Stimulated activated CD4-positive, alpha-beta T cell treated with anti-CD3 and anti-CD28 coated beads, Interleukin-12 subunit alpha, Interleukin-12 subunit beta, amount 100 ng/mL, for 48 hours (primary cell): ENCODE measurements at places on chromosomes 12 and 14.

GRCh38 chr14:51871846-51872245 lies 11.4 kb downstream of the GNG2 start:
- DNase-seq: no peak

- DNase-seq: no peak
Observed at GRCh38 chr14:20409226-20409625, 4.1 kb downstream of the TEP1 start.

GRCh38 chr12:121144416-121144914 lies 11.8 kb downstream of the P2RX7 start:
- no peak for DNase-seq

- no peak for DNase-seq
Observed at GRCh38 chr12:27272373-27273028, 28.4 kb downstream of the STK38L start.

DNA sequence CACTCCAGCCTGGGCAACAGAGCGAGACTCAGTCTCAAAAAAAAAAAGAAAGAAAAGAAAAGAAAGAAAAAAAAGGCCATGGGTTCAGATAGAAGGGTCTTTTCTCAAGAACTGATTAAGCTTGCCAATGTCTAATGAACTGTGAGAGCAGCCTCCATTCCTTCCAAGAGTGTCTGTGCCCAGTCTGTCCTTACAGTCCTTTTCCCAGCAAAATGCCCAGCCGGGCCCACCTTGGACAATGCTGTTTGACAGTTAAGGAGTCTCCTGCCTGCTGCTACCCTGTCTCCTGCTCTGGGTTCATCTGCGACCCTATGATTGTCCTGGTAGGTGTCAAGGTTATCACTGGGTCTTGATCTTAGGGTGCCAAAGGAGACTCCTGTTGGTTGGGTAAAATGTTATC lies 21.4 kb downstream of the SYNE3 start:
- DNase-seq: no peak

GRCh38 chr12:39902821-39903220 lies 203.1 kb downstream of the SLC2A13 start:
- no peak for DNase-seq

GRCh38 chr12:52534482-52534881 lies 14.3 kb upstream of the KRT5 start:
- DNase-seq: no peak

DNA sequence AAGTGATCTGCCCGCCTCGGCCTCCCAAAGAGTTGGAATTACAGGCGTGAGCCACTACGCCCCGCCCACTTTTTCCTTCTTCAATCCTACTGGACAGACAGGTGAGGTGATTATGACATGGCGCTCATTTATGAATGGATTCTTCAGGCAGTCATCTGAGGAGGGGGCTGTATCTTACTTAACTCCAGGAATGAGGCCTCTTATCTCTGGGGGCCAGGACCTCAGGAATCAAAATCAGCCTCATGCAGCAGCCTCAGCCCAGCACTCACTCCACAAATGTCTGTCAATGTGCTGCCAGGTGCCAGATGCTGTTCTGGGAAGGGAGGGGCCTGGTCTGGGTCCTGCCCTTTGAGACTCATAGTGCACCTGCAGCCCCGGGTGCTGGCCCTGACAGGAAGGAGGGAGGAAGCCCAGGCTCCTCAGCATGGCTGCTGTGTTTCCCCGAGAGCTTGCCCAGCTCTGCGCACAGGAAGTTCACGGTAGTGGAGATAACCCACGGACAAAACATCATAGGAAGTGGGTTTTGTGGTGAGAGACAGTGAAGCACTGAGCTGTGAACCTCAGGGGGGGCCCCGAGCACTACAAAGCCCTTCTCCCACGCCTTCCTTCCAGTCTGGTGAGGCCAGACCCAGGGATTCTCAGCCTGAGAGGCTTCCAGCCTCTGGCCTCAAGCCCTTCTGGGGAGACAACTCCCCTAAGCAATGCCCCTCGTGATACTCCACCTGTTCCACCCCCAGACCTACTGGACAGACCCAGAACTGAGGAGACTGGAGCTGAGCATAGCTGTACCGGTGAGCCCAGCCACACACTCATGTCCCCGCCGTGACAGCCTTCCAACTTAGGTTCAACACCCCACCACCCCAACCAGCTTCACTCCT lies 22.3 kb downstream of the GALNT6 start:
- DNase-seq: peak; percentile 79

- DNase-seq: no peak
Observed at GRCh38 chr12:31588976-31589375, 2.0 kb downstream of the DENND5B start.

GRCh38 chr12:2652401-2653081 lies 142.2 kb upstream of the FKBP4 start:
- DNase-seq: no peak

DNA sequence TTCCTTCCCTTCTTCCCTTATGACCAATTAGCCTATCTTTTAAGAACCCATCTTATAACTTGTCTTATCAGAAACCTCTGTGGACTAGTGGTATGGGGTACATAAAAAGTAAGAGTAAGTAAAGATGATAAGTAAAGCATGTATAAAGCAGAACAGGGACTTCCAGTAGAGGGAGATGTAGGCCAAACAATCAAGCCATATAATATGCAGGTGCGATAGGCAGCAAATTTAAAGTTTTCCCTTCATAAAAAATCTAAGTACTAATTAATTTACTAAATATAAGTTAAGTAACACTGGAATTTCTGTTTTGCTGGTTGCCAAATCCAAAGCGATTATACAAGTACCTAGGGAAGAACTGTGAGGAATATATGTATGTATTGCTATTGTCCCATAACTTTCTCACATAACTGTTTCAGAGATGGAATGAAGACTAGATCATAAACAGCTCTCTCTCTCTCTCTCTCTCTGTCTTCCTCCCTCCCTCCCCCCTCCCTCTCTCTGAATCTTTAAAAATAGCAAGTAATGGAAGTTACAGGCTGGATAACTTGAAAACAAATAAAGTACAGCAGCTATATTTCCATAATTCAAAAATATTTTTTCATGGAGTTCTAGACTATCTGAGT lies 25.7 kb downstream of the METTL25 start:
- no peak for DNase-seq

- DNase-seq: no peak
Observed at GRCh38 chr12:15270591-15270990, 49.4 kb upstream of the RERG start.

DNA sequence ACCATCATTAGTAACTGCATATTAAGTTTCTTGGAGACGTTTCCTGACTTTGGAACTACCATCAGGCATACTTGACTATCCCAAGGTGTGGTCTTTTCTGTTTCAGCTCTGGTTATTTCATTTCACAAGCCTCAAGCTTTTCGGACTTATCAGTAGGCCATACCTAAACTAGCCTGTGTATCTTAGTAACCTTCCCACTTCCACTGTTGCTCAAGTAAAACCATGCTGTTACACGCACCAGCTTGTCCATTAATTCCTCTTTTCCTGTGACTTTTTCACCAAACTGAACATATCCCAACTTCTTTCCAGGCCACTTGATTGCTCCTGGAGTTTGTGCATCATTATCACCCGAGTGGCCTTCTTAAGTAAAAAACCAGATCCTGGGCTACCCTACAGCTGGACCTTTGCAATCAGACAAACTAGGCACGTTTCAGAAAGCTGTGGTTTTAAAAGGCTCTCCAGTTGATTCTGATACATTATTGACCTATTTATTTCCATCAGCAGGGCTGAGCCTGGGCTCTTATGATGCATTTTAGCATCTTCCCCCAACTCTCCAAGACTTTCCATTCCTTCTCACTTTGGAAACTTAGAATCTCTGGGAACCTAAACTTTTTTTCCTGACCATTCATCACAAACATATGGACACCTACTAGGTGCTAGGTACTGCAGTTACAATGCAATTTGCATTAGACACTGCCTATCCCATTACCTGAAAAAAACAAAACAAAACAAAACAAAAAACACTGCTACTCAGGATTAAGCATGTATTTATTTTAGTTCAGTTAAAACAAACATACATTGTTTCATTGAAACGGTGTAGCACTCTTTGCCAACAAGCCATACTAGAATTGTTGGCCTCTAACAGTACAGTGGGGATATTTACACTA lies 14.9 kb downstream of the SLC38A2 start:
- no peak for DNase-seq

DNA sequence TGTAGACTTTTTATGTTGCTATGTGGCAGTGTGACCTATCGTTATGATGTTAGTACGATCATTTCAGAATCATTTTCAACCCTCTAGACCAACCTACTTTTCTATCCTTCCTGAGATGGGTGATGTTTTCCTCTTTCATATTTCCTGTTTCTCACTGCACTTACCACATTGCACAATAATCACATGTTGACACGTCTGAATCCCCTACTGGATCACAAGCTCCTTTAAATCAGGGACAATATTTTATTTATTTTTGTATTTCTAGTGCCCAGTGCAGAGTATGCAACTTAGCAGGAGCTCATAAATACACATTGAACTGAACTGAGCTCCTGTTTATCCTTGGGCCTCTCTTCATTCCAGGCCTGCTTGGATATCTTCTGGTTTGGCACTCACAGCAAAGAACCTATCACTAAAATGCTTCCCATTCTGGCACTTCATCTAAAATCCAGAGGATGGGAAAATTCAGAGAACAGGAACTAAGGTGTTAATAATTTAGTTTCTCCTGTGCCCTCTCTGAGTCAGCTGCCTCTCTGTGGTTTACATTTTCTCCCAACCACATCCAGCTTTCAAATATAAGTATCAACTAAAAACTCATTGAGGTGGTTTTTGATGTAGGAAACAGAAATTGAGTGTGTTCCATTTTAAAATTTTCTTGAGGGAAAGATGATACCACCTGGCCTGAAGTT lies 69.4 kb upstream of the DYRK2 start:
- no peak for DNase-seq

DNA sequence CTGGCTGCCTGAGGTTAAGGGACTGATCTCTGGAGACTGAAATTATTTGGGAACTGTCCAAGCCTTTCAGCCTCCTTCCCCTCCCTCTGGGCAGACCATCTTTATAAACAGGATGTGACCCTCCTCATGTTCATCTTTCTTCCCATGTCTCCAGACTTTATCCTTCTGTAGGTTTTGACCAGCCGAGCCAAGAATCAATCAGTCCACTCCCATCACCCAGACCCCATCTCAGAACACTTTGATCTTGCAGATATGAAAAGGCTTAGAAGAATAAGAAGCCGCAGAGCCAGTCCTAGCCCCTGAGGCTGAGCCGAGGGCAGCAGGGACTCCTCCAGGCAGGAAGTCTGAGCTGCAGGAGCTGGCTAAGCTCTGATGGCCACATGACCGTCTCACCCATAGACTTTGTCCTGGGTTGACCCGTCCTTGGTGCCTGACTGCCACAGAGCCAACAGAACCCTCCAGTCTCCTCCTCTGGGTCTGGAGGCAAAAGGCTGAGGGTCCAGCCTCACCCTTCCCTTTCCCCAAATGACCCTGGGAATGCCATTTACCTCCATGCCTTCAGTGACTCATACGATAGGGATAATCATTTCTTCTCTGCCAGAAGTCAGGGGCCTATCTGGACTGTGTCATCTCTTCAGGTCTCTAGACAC lies 1.6 kb downstream of the KRT71 start:
- no peak for DNase-seq

DNA sequence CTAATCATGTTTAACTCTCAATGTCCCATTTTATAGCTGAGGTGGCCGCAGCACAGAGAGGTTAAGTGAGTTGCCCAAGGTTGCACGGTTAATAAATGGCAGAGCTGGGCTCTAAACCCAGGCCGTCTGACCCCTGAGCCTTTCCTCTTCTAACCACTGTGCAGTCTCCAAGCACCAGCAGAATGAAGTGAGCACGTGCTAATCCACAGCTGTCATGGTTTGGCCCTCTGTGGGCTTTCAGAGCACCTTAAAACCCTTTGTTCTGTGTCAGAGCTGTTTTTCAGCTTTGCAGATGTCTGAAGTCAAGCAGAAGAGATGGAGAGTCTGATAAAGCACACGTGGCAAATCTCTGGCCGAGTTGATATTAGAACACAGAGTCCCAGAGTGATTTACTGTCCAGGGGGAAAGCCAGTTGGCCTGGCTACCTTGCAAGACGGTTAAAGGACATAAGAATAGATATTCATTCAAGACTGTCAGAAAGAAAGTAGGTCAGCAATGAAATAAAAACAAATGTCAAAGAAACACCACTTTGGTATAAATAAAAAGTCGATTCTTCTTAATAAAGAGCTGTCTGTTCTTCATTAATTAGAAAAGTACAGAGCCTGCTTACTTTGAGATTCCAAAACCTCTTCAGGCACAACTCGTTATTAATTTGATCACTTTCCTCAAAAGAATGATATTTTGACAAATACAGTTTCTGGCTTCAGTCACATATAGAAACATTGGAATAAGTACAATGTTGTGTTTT lies 107.3 kb downstream of the CRADD start:
- DNase-seq: no peak

- DNase-seq: no peak
Observed at GRCh38 chr12:5661811-5662210, 229.9 kb downstream of the NTF3 start.

DNA sequence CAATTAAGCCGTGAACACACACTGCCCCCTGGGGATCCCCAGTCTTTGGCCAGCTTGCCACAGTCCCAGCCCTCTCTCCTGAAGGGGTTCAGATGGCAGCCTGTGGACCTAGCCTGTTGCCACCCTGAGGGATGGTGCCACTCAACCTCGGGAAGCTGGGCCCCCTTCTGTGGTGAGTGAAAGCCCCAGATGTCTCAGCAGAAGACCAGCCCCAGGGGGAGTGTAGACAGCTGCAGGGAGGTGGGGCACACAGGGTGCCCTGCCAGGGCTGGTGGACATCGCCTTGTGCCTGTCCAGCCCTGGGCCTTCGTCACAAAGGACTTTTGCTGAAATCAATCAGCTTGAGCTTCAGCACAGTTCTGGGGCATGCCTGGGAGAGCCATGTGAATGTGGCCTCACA lies 32.4 kb downstream of the C14orf132 start:
- no peak for DNase-seq

- no peak for DNase-seq
Observed at GRCh38 chr12:65997056-65997455, 133.5 kb downstream of the LLPH start.

GRCh38 chr12:54363618-54364017 lies 668 bp downstream of the GPR84 start:
- no peak for DNase-seq

DNA sequence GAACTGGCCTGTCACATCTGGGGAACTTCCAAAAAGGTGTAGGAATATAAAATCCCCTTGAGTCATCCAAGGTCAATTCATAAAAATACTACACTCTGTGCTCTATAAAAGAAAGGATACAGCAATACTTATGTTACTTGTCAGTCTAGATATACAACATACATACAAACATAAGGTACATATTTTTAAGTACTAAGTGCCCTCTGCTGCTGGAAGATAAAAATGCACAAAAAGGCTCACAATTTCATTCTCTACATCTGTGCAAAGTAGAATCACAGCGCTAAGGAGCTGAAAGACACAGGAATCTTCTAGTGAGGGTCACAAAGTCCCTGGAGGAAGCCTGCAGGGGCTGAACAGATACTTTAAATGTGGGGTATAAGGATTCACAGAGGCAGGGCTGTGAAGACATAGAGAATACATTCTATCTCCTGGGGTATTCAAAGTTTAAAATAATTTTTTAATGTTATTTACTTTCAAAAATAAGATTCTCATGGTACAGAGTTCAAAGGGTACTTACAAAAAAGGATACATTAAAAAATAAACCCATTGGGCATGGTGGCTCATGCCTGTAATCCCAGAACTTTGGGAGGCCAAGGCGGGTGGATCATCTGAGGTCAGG lies 10.2 kb upstream of the GOLGA5 start:
- DNase-seq: peak; percentile 44
